ENCODE measurements at places on chromosomes 16 and 17.

GRCh38 chr17:58357312-58358297, 5.6 kb upstream of the SUPT4H1 start:
- no peaks in the 10 kb centered on the region for H3K36me3 ChIP-seq
- no peak for DNase-seq
- H3K27me3 ChIP-seq: no peaks in the 10 kb centered on the region
- no peaks in the 10 kb centered on the region for H3K4me1 ChIP-seq

DNA sequence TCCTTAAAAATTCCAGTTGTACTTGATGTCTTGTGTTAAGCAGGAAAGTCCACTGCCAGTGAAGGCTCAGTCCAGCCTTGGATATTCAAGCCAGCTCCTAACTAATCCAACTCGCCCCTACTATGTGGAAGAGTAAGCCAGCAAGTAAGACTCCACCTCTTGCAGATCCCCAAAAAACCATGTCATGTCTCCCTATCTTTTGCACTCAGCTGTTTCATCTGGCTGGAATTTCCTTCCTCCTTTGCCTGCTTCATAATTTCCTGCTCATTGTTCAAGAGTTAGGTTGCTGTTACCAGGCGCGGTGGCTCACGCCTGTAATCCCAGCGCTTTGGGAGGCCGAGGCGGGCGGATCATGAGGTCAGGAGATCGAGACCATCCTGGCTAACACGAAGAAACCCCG, 37.8 kb downstream of the RBBP6 start:
- H3K4me3 ChIP-seq: no peak overlapping the region
- H3K36me3 ChIP-seq: peaks cover 10% of the 10 kb centered on the region
- DNase-seq: peak; percentile 10
- H3K27me3 ChIP-seq: no peaks in the 10 kb centered on the region
- 0 out of 2 replicates have a peak, but pooled peaks cover 4% of the 10 kb centered on the region for H3K4me1 ChIP-seq
- no peak overlapping the region for H3K27ac ChIP-seq

GRCh38 chr17:9409878-9410277, 165.7 kb downstream of the STX8 start:
- no peak overlapping the region for H3K27ac ChIP-seq
- DNase-seq: no peak
- H3K27me3 ChIP-seq: no peaks in the 10 kb centered on the region
- H3K36me3 ChIP-seq: no peaks in the 10 kb centered on the region
- no peak overlapping the region for H3K4me3 ChIP-seq

DNA sequence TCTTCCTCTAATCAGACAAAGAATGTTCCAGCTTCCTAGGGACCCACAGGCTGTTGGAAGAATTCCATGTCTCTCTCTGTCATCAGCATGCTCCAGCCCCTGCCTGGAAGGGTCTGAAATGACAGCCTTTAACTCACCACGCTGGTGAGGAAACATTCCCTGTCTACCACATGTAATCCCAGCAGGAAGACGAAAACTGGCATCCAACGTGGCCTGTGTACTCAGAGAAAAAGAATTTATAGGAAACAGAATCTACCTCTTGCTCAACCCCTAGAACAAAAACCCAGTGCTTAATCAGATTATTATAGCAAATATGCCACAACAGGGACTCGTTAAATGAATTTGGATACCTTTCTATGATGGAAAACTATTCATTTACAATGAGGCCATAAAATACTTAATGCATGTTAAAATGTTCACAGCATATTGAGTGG, 147.3 kb upstream of the FOXF1 start:
- DNase-seq: peak; percentile 92
- peak overlapping the region; percentile 28 for H3K4me3 ChIP-seq
- H3K4me1 ChIP-seq: peaks cover 23% of the 10 kb centered on the region
- H3K27me3 ChIP-seq: no peaks in the 10 kb centered on the region
- peak overlapping the region; percentile 54 for H3K27ac ChIP-seq
- H3K36me3 ChIP-seq: no peaks in the 10 kb centered on the region

- no peak overlapping the region for H3K4me3 ChIP-seq
- DNase-seq: no peak
- H3K36me3 ChIP-seq: no peaks in the 10 kb centered on the region
- H3K27me3 ChIP-seq: peaks cover under 1% of the 10 kb centered on the region
- peaks cover 4% of the 10 kb centered on the region for H3K4me1 ChIP-seq
Measured at GRCh38 chr17:38559880-38560230, 45.9 kb downstream of the SRCIN1 start.
